ENCODE measurements at places on chromosomes 2 and 18. TPM values are rescaled to one million over a fixed set of nuclear protein-coding genes. Genes with fewer than 3 reads are reported as not detected.

DNA sequence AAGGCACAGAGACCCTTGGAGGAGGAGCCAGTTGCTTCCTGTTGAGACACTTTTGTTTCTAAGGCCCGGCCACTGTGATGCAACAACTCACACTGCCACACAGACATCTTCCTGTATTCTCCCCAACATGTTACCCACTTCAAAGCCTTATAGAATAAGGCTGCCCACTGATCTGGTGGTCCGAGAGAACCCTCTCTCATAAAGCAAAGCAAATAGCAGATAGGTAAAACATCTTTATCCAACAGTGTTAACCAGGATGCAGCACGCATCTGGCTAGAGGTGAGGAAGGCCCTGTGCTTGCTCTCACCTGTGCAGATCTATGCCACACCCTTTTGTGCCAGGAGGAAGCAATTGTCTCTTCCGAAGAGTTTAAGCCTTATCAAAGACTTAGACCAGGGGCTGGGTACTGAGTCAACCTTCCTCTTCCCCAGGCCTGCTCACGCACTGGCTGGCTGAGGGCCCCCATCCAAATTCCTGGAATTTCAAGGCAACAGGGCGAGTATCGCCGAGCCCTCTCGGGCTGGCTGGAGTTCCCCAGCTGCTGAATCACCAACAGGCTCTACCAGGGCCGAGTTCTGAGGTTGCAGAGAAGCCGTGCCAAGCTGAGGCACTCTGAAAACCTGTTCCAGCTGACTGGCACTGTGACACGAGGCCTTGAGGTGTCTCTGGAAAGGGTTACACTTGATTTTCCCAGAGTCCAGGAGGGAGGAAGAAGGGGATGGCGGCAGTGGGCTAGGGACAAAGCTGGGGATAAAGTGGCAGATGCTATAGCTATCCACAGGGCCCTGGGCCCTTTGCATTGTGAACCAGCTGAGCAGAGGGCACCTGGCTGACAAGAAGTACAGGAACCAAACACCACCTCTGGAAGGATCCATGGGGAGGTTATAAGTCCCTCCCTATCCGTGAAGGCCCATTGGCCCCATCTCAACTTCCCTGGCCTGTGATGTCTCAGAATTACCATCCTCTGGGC, 29.3 kb downstream of the TGFA start:
- no peak for DNase-seq

DNA sequence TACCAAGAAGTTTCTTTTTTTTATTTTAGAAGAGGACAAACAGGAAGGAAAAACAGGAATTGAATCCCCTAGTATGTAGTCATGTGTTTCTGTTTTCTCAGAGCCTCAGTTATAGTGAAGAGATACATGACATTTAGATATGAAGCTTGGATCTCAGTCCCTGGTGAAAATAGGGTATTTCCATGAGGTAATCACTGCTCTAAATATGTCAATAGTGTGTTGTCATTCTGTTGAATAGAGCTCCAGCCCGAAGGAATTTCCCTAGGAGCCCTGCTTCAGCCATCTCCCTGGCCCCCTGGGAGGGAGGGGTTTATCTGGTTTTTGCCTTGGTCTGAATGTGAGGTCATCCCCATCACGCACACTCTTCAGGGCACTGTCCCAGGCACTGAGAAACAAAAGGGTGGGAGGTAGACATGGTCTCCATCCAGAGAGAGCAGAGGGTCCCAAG, 47.1 kb upstream of the REL start:
- DNase-seq: no peak

DNA sequence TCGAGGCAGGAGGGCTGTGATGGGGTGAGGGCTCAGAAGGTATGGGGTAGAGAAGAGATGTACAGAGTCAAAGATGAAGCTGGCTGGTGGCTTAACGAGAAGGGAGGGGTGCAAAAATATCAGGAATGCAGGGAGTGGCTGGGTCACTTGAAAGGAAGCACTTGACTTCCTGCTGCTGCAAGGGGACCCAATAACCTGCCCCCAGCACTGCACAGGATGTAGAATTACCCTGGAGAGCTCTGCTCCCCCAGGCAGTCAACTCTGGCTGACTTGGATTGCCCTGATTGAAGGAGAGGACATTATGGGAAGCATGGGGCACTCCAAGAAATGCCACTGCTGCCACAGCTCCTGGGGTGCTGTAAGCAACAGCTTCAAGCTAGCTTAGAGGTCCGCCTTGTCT, 41.8 kb downstream of the CFAP221 start:
- DNase-seq: no peak

- DNase-seq: no peak
Observed at GRCh38 chr2:233063269-233063975, 3.3 kb downstream of the INPP5D start.

- no peak for DNase-seq
Observed at GRCh38 chr2:20465716-20466394, 19.0 kb downstream of the RHOB start.

DNA sequence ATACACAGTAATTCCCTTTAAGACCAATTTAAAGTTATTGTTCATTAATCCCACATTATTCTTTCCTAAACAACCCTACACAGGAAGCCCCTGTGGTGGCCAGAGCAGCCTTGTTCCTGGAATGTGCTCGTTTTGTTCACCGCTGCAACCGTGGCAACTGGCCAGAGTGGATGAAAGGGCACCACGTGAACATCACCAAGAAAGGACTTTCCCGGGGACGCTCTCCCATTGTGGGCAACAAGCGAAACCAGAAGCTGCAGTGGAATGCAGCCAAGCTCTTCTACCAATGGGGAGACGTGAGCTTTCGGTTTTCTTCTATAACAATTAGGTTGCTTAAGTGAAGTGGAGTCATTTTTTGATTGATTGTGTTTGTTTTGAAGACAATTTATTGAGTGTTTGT, 101.0 kb downstream of the UNC80 start:
- DNase-seq: no peak

SLC19A3 gene
- total RNA-seq: under 0.01 TPM
